ENCODE measurements at places on chromosomes 3 and 15.

DNA sequence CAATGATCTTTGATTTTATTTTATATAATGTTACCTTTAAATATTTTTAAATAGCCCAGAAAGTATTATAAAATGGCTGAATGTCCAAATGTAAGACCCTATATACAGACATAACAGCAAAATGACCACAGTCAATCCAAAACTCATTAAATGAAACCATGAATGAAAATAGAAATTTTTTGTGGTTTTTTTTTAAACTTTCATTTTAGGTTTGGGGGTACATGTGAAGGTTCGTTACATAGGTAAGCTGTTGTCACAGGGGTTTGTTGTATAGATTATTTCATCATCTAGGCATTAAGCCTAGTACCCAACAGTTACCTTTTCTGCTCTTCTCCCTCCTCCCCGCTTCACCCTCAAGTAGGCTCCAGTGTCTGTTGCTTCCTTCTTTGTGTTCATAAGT, 108.8 kb downstream of the FAIM start:
- DNase-seq: no peak

DNA sequence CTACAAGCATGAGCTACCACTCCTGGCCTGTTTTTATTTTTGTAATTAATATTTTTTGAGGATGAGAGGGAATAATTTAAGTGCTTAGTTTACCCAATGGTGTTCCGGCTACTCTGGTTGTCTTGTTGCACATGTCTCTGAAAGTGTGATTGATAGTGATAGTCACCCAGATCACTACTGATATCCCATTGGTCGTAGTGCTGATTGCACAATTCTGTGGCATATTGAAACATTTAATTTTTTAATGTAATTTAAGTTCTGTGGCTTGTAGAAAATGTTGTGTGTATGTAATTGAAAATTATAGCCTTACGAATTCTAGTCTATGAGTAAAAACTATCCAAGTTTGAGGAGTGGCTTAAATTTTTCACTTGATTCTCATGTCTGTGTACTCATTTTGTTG, 11.9 kb downstream of the ARIH2 start:
- no peak for DNase-seq

DNA sequence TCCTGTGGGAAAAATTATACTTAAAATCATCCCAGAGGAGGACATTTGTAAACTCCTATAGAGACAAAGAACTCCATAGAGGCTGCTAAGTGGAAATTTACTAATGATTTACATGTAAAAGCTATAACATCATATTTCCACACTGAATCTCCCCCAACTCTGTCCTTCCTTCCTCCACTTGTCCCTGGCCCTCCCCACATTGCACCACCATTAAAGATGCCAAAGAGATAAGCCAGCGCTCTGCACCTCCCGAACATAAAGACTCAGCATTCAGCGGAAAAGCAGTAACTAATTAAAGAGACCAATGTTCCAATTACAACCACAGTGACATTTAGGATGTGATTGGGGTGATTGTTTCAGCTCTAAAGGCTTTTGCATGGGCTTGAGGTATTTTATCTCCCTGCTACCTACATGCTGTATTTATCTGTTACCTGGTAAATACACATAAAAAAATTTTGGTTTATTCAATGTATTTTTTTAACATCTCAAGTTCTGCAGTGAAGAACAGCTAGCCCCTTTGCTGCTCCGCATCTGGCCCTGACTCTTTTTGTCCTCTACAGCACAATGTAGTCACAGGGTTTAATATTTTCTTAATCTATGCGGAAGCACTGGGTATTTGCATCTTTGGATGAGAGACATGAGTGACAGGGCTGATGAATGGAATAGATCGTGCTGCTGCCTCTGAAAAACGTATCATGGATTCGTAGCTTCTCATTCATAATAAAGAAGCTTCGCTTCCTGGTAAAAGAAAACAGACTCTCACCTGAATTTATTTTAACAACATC, 35.3 kb upstream of the B3GNT5 start:
- DNase-seq: no peak

DNA sequence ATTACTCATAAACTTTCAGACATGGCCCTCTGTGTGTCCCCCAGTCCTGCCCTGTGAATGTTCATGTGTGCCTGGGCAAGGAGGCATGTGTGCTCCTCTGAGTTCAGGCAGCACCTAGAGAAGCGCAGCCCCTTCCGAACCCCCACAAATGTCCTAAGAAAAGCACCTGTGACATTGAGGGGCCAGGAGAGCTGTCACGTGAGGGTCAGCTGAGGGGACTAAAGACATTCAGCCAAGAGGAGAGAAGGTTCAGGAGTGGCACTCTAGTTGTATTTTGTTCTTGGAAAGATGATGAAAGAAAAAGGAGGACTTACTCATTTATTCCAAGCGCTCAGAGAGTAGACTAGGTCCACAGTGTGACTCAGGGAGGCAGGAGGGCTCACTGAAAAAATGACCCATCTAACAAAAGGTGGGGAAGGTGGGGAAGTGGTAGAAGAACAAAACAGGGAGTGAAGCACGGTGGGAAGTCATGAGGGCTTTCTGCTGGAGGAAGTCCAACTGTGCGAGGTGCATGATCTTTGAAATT, 28.1 kb upstream of the ELP6 start:
- no peak for DNase-seq

- no peak for DNase-seq
Measured at GRCh38 chr3:43866529-43867353, 176.0 kb downstream of the ABHD5 start.

GRCh38 chr3:46675426-46675825, 18.1 kb downstream of the ALS2CL start:
- DNase-seq: no peak

DNA sequence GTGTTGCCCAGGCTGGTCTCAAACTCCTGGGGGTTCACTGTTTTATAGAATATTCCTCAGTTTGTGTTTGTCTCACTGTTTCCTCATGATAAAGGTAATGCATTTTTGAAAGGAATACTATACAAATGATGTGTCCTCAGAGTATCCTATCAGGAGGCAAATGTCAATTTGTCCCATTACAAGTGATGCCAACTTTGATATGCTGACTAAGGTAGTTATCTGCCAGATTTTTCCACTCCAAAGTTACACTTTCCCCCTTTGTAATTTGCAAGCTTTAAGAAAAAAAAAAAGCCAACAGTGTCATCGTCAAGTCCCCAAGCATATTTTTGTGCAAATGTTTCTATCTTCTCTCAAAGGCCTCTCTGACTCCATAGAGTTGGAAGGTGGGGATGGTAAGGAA, 9.0 kb downstream of the EIF5A2 start:
- DNase-seq: no peak

GRCh38 chr15:65646486-65646885, 24.7 kb downstream of the SLC24A1 start:
- DNase-seq: no peak

DNA sequence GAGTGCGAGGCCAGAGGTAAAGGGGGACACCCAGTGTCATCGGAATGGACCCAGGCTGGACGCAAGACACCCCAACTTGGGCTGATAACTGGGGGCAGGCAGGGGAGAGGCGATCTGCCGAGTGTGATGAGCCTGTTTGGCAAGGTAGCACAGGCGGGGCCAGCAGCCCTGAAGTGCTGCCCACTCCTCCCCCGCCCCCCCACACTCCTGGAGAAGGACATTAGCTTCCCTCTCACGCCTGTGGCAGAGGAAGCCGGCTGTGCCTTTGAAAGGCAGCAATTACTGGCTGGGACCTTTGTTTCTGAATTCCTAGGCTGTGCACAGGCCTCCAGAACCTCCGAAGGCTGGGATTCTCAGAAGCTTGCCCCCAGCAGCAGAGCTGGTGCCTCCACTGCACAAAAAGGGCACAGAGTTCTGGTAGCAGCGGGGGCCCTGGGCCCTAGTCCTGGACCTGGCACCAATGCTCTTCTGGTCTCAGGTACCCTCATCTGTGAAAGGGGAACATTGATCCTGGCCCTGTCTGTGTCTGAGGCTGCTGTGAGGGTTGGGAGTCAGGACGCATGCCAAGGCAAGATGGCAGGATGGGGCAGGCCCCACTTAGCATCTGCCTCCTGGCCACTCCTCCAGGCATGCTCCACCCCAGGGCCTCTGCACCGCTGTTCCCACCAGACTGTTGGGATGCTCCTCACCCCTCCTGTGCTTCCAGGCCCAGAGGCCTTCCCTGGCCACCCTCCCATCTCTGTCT, 28.6 kb downstream of the IQSEC1 start:
- no peak for DNase-seq

DNA sequence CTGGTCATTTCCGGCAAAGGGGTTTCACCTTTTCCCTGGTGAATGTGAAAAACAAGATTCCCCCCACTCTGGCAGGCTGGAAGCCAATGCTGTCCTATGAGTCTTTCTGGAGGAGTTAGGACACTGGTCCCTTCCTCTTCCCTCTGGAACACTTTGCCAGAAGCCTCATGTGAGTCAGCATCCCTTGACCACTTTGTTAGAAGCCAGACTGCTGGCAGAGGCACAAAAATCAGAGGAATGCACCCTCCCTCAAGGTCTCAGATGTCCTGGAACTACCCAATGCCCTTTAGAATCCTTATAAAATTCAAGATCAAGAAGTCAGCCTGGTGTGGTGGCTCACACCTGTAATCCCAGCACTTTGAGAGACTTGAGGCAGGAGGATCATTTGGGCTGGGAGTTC, 26.6 kb downstream of the ITGB5 start:
- no peak for DNase-seq

DNA sequence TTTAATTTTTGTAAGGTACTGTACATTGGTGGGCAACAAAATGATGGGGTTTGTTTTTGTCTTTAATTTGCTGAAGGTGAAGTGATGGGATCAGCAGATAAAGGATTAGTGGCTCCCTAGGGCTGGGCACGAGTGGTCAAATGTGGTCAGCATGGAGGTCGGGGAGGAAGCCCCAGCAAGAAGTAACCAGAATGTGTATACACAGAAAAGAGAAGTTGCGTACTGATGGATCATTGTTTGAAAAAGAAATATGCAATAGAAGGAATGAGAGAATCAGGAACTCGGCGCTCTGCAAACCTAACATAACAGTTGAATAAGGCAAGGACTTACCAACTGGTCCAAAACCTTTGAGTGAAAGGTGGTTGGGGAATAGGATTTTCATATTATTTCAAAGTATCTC, 1.5 kb downstream of the TMOD2 start:
- DNase-seq: no peak

DNA sequence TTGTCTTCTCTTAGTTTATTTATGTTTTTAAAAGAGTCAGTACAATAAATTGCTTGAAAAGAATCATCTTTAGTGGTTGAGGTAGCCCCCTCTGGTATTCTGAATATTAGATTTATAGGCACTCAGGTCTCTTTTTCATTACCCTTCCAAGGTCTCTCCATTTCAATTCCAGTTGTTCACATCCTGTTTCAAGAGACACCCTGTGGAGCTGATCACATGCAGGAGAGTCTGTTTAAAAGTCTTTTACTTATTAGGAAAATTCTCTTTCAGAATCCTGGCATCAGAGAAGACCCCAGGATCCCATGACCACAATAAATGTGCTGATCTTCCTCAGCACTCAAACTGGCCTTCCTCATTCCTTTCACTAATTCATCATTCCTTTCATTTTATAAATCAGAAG, 195.7 kb downstream of the ZIC4 start:
- DNase-seq: no peak

DNA sequence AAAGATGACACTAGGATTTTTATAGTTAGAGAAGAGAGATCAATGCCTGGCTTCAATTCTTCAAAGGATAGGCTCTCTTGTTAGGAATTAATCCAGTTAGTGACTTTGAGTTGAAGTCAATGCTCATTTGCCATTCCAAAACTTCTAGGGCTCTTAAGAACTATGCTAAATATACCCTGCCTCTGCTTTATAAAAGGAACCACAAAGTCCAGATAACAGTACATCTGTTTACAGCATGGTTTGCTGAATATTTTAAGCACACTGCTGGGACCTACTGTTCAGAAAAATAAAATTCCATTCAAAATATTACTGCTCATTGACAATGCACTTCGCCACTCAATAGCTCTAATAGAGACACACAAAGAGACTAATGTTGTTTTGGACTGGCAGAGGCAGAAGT, 786.6 kb upstream of the DPPA4 start:
- no peak for DNase-seq

DNA sequence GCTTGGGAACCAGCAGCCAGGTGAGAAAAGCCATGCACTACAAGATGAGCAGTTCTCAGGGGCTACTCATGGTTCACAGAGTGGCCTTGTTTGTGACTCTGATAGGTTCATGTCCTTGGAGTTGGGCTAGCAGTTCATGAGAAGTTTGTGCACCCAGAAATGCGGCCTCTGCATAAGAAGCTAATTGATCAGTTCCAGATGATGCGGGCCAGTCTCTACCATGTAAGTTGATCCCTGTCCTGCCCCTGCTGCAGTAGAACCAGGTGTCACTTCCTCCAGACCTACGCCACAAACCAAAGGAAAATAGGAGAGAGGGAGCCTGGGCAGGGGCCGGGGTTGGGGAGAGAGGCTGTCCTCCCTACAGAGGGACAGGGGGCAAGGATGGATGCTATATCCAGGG, 27.2 kb upstream of the MANF start:
- no peak for DNase-seq

Data from SHP77 (cell line).